ENCODE measurements at places on chromosomes 2 and 18.
A peak's percentile ranks its signal among the peaks of the same experiment; 100 is the strongest.

DNA sequence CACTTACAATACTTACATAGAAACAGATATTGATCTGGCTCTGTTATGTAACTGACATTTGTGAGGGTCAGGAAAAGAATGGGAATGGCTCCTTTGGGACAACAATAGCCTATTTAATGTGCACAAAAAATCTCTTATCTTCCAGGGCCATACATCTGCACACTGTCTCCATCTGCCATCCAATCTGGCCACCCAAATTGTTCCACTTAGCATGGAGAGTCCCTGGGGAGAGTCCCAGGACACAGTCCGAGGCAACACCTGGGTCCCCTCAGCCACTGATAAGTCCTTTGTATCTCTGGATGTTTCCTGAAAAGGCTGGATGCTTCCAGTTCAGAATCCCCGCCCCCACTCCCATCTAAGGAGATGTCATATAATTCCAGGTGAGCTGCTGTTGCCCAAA lies 274.2 kb upstream of the NCKAP5 start:
- no peak for DNase-seq

DNA sequence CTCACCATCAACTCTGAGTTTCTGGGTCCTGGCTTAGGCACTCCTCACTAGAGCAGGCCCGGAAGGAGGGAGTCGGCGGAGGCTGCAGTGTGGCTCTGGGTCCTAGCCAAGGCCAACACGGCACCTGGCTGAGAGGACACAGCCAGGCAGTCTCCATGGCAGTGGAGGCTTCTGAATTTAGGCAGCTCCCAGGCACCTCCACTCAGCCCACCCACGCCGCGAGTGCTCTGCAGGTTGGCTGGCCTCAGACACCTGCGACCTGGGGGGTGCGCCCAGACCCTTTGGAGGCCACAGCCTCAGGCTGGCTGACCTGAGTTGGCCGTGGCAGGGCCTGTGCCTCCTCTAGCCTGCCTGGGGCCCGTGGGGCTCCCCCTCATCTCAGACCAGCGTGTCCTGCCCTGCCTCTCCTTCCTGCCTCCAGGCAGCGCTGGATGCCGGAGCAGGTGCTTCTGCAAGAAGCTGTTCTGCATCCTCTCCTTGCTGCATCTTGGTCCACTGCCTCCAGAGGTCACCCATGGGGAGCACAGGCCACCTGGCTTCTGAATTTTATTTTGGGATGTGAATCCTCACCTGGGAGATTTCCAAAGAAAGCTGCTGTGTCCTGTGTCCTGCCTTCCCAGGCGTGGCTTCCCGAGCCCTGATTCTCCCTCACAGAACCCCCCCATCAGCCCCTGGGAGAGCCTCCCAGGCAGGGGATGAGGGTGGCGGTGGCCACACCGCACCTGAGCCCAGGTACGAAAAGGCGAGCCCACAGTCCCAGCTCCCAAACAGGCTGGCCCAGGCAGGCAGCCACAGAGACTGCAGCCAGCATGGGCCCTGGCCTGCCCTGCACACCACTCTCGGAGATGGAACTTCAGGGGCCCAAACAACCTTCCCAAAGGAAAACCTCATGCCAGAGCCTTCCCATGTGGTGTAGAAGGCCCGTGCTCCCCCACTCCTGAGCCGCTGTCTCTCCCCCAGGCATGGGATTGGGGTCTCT lies 23.4 kb downstream of the AQP12A start:
- no peak for DNase-seq

GRCh38 chr2:216370961-216371712 lies 1.1 kb downstream of the MARCHF4 start:
- no peak for DNase-seq

- DNase-seq = no peak
Measured at GRCh38 chr2:16624436-16624780, 41.2 kb downstream of the CYRIA start.

DNA sequence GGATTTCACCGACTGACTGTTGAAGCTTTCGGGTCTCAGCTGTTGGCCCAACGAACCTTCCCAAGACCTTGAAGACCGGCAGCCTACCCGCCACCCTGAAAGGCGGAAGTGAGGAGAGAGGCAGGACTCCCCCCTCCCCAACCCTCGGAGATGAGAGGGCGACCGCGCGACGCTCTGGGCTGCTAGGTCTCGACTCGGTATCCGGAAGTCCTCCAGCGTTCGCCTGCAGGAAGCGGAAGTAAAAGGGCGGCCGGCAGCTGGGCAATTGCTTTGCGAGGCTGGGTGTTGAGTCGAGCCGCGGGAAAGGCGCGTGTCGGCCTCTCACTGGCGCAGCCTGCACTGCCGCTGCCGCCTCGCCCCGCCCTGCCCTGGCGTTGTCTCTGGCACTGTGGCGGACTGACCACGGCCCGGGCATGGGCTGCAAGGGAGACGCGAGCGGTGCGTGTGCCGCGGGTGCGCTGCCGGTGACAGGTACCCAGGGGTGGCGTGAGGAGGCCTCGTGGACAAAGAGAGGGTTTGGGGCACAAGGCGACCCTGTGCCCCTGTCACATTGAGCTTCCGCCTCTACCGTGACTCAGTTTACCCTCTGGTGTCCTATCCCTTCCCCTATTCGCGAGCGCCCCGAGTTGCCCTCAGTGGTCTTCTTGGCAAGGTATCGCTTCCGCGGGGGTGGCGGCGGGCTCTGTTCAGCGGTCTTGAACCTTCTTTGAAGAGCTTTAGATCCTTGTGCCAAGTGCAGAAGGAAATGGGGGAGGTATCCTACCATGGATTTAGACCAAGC lies at the start of gene UGGT1:
TSS of gene UGGT1 (plus strand) at position 256 of the 781 bp plus-strand sequence. CDS start at position 414, 158 bp downstream.
- DNase-seq = peak; percentile 88

- DNase-seq = no peak
Measured at GRCh38 chr2:29368659-29369040, 253.4 kb downstream of the CLIP4 start.

- no peak for DNase-seq
Measured at GRCh38 chr2:12269041-12269972, 447.4 kb upstream of the TRIB2 start.

DNA sequence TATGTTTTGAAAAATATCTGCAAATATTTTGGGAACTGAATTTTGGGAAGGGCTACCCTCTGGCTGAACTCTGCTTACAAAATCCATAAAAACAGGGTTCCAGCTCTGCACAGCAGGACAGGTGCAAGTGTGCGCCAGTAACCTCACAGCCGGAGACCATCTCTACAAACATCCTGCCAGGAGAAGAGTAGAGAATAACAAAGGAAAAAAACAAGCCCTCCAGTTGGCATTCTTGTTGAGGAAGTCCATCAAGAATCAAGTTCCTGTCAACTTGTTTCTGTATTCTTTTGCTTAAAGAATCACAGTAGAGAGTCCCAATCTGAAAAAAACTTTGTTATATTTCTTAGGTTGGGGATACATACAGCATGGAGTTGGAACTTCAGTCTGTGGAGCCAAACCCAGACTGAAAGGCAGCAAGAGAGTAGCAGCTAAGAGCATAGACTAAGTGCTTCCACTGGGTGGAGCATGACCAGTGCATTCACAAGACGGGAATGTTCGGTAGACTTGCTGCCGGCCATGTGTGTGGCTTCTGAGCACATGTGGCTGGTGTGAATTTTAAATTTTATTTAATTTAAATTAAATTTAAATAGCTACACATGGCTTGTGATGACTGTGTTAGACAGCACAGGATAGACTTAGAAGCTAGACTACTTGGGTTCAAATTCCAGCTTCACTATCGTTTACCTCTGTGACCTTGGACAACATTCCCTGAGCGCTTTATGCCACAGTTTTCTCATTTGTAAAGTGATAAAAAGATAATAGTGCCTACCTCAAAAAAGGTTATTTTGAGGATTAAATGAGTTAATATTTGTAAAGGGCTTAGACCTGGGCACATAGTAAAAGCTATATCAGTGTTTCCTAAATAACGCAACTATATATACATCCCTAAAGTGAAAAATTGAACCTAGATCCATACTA lies 41.9 kb downstream of the SPTBN1 start:
- DNase-seq = no peak

- no peak for DNase-seq
Measured at GRCh38 chr18:50218432-50219197, 23.7 kb upstream of the MYO5B start.

DNA sequence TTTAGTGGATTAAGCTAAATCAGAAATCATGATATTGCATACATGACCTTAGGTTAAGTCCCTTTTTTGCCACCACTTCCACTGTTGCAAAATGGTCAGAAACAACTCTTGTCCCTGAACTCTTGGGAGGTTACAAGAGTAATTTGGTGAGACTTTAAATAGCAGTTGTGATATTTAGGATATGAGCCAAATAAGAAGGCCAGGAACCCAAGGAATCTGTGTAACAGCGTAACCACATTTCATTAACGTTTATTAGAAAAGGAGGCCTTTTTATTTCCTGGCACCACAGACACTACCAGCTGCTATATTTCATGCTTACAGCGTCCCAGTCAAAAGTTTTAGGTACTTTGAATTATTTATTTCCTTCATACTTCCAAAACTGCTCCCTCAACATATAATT lies 268.0 kb downstream of the GPD2 start:
- no peak for DNase-seq

GRCh38 chr2:119862127-119862889 lies 102.6 kb downstream of the PTPN4 start:
- DNase-seq = no peak

DNA sequence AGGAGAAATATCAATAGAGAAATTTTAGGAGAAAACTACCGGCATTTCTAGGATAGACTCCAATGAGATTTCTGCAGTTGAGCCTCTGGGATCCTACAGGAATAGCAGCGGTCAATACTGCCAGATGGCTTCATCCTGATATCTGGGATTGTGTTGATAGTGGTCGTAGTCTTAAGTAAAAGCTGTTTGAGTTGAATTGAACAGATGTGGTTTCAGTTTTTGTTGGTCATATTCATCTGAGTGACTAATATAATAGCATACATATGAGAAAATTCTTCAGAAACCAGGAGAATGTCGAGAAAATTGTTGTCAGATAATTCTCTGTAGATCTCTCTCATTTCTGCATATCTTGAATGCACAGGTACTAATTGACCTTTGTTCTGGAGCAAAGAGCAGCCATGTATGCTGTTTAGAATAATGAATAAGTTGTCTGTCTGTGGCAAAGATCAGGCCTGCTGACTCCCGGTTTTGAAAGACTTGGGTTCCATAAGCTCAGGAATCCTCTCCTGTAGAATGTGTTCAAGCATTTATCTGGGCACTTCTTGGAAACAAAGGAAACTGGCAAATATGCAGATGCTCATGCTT lies 288.1 kb downstream of the TMX3 start:
- no peak for DNase-seq

- DNase-seq = no peak
Measured at GRCh38 chr18:51751901-51752300, 554.4 kb upstream of the MEX3C start.

- DNase-seq = no peak
Measured at GRCh38 chr18:32891130-32891529, 118.3 kb upstream of the KLHL14 start.

DNA sequence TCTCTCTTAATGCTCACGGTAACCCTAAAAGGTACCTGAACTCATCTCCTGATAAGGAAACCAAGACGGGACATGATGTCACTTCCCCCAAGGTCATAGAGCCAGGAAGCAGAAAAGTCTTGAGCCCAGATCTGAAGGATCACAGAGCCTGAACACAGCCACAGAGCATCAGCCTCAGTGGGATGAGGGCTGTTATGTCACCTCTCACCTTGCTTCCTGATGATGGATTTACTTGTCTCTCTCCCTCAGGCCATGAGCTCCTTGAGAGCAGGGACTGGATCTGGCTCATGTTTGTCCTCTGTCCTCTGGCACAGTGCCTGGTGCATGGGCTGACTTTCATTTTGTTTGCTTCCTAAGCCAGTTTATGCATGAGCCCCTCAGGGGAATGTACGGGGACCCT lies 54.2 kb downstream of the SERTAD2 start:
- DNase-seq = no peak

DNA sequence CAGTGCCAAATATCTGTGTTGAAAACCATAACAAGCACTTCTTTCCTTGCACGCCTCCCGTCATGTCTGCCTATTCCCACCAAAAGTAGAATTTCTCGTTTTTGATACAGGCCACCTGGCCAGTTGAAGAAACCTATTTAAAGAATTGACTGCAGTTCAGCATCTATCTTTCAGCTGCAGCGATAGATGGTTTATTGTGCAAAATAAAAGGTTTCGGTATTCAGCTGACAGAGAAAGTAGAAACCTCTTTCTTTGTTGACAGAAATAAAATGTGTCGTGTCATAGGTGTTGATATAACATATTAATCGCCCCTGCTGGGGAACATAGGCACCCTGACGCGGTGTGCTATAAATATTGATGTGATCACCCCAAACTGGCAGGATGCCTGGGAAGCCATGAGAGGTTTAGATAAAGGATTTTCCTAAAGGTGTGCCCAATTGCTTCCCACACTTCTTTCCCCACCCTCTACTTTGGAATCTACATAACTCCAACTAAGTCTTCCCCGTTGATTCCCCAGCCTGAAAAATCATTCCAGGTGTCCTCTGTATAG lies 570.4 kb downstream of the CCDC85A start:
- DNase-seq = no peak

DNA sequence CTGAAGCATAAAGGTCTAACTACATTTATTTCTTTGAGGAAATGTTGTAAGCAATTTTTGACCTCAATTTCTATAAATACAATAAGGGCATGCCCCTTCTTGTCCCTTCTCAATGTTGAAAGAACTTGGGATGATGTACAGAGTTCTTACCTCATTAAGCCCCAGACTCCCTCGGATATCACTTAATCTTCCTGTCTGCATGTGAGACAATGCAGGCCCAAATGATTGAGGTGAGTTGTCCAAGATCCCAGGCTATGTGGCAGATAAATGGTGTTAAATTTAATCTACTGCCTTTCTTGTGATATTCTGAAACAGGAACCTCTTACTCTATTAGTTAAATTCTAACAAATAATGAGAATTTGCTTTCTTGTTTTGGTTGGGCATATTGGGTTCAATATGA lies 1073.4 kb upstream of the GYPC start:
- DNase-seq = no peak

- no peak for DNase-seq
Measured at GRCh38 chr2:20953146-20953824, 90.6 kb downstream of the APOB start.

GRCh38 chr2:681312-681711 lies 4.1 kb upstream of the TMEM18 start:
- DNase-seq = no peak

- no peak for DNase-seq
Measured at GRCh38 chr2:62293490-62294271, 97.8 kb downstream of the B3GNT2 start.

DNA sequence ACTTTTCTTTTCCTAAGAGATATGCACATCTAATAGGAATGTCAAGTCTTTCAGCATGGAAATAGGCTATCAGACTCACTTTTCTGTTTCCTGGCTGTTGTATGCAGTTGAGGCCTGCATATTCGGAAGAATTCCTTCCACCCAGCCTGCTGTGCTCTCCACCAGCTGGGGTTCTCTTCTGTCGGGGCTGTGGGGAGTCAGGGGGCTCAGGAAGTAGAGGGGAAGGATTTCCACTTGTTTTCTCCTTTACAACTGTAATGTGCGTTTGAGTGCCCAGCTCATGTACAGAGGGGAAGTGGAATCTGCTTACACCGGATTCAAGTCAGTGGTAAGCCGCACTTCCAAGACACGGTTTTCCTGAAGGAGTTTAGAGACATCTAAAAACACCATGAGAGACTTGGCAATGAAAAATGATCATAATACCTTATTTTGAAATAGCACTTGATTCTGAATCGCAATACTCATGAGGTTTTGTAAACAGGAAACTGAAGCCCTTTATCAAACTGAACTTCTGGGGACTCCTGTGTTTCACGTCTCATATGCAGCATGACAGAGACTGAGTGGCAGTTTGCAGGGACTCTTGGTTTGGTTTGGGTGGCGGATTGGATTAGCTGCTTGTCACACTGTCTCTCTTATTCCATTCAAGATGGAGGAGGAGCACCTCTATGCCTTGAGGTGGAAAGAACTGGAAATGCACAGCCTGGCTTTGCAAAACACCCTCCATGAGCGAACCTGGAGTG lies 90.4 kb downstream of the MTCL1 start:
- DNase-seq = no peak

Data from activated T-helper 1 cell treated with anti-CD3 and anti-CD28 coated beads, Interleukin-2, amount 50 U/mL, for 16 hours (primary cell).